ENCODE measurements at places on chromosomes 1 and 21.

DNA sequence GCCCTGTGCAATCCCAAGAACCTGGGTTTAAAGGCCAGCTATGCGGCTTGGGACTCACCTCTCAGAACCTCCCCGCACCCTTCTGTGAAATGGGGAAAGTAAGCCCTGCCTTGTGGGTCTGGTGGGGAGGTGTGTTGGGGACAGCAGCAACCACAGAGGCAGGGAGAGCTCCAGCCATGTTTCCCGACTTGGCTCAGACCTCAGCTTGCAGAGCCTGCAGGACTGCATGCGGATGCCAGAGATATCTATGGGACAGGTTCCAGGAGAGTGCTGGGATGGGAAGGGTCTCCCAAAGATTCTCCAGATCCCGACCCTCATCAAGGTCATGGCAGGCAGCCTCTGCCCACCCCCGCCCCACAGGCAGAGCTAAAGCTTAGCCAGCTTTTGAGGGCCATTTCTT lies 20.2 kb downstream of the PADI1 start:
- no peak for DNase-seq

- no peak for DNase-seq
Observed at GRCh38 chr1:178645157-178645807, 79.8 kb upstream of the RALGPS2 start.

- no peak for DNase-seq
Observed at GRCh38 chr1:202293569-202293968, 48.2 kb downstream of the UBE2T start.

GRCh38 chr1:1914101-1914970 lies 724 bp upstream of the CALML6 start:
- no peak for DNase-seq

- no peak for DNase-seq
Observed at GRCh38 chr21:33238565-33239255, 9.0 kb downstream of the IFNAR2 start.

DNA sequence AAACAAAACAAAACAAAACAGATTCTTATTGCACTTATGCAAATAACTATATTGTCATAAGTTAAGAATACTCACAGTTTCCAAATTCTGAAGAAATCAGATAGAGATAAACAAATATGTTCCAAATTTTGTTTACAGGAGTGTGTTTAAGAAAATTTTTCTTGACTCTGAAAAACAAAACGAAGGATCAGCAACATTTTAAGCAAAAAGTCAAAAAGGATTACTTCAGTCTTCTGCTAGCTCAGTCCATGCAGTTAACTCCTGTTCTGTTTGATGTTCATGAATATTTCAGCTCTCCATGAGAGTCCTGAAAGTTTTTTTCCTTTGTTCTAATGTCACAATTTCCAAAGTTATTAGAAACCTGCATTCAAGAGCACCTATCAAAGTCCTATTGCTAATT lies 33.2 kb upstream of the KLF18 start:
- no peak for DNase-seq

- DNase-seq, result no peak
Observed at GRCh38 chr1:36645867-36646266, 163.2 kb upstream of the CSF3R start.

GRCh38 chr1:37169743-37170275 lies 135.5 kb upstream of the GRIK3 start:
- no peak for DNase-seq

GRCh38 chr1:93448983-93449804 lies 1.3 kb downstream of the FNBP1L start:
- no peak for DNase-seq

- no peak for DNase-seq
Observed at GRCh38 chr1:56050911-56051310, 528.5 kb downstream of the PLPP3 start.

GRCh38 chr1:177854951-177855350 lies 114.9 kb downstream of the SEC16B start:
- no peak for DNase-seq

DNA sequence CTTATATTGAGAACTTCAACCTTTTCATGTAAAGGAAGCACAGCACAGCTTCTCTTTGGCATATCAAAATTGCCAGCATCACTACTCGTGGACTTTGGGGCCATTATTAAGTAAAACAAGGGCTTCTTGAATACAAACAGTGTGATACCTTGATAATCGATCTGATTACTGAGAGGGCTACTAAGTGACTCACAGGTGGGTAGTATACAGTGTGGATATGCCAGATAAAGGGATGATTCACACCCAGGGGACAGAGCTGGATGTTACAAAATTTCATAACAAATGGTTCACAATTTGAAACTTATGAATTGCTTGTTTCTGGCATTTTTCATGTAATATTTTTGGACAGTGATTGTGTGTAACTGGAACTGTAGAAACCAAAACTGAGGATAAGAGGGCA lies 15.4 kb downstream of the HDAC1 start:
- DNase-seq, result no peak

- no peak for DNase-seq
Observed at GRCh38 chr1:210185063-210185462, 47.5 kb upstream of the SERTAD4 start.

GRCh38 chr1:70190180-70190579 lies 15.2 kb downstream of the LRRC40 start:
- DNase-seq, result no peak

GRCh38 chr1:112637254-112638109 lies 17.9 kb downstream of the CAPZA1 start:
- DNase-seq, result no peak

- DNase-seq, result no peak
Observed at GRCh38 chr1:199794105-199794863, 233.2 kb upstream of the NR5A2 start.

DNA sequence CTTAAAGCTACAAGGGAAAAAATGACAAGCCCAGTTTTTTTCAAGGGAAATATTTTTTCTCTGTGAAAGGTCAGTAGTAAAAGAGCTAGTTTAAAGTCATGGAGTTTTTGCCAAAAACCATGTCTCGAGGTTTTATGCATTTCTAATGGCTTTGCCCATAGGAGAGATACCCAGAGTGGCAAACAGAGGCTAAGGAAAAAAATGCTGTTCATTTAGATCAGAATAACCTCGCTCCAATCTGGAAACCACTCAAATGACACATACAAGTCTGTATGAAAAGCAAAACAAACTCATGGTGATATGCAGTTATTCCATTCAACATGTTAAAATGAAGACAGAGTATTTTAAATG lies 36.9 kb upstream of the EDEM3 start:
- DNase-seq, result no peak

GRCh38 chr1:23444104-23444533 lies 19.6 kb upstream of the TCEA3 start:
- no peak for DNase-seq

GRCh38 chr1:97524211-97524610 lies 396.6 kb downstream of the DPYD start:
- DNase-seq, result no peak

DNA sequence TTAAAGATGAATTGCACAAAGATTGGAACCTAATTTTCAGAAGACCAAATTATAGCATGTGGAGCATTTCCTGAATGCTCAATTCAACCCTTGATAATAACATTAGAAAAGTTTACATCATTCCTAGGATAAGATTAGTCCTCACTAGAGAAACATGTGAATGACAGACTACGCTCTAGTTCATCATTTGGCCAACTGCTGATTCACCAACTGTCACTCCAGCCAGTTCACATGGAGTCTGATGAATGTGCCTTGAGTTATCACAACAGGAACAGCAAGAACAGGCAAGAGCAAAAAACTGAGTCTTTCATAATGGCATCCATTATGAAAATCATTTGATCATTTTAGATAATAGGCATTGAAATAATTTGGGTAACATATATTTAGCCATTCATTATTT lies 415.9 kb downstream of the PTPRC start:
- DNase-seq, result no peak

DNA sequence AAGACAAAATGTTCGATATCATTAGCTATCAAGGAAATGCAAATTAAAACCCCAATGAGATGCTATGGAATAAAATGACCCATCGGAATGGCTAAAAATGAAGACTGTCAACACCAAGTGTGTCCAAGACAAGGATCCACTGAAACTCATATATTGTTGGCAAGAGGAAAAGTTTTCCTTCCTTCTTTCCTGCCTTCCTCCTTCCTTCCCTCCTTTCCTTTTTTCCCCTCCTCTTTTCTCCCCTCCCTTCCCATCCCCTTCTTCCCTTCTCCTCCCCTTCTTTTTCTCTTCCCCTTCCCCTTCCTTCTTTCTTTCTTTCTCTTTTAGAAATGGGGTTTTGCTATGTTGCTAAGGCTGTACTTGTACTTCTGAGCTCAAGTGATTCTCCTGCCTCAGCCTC lies 64.2 kb upstream of the TENT5B start:
- DNase-seq, result no peak

GRCh38 chr21:14306126-14306907 lies 76.6 kb downstream of the HSPA13 start:
- no peak for DNase-seq

DNA sequence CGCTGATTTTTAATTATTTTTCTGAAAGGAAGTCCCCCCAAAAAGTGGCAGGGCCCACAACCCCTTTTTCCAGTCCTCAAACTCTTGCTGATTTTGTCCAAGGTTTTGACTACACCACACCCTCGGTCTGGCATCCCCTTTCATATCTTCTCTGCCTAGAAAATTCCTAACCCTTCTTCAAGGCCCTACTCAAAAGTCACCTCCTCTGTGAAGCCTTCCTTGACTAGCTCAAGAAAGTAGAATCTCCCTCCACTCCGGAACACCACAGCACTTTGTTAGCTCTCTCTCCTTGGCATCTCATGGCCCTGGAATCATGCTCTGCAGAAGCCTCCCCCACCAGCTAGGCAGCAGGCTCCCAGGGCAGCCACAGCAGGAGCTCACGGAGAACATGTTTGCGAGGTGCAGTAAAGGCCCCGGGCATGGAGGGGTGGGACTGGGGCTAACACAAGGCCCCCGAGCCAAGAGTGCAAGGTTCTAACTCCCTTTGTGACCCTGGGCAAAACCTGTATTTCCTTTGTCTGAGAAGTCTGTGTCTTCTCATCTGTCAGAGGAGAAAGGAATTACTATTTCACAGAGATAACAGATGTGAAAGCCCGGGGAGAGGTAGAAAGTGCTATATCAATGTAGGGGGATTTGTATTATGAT lies 17.7 kb upstream of the S100A7 start:
- no peak for DNase-seq

DNA sequence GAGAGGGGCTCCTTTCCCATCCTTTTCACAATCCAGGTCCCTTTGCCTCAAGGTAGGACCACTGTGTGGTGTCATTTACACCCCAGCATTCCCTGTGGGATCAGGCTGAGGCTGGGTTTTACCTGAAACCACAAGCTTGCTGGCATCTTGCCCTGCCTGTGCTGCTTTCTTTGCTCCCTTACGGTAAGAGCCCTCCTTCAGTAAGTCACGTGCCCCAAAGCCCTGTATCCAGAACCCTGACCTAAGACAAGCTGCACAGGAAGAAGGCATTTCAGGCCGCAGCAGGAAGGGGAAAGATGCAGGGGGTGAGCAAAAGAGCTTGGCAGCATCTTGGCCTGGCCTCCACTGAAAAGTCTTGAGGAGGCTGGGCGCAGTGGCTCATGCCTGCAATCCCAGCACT lies 58.4 kb downstream of the KLHDC7A start:
- no peak for DNase-seq

DNA sequence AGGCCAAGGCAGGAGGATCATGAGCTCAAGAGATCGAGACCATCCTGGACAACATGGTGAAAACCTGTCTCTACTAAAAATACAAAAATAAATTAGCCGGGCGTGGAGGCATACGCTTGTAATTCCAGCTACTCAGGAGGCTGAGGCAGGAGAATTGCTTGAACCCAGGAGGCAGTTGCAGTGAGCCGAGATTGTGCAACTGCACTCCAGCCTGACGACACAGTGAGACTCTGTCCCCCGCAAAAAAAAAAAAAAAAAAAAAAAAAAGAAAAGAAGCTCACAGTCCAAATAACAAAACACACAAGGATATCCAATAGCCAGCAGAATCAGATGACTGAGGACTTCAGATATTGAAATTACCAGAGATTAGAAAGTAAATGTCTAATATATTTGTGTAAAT lies 11.8 kb downstream of the AHCTF1 start:
- no peak for DNase-seq

DNA sequence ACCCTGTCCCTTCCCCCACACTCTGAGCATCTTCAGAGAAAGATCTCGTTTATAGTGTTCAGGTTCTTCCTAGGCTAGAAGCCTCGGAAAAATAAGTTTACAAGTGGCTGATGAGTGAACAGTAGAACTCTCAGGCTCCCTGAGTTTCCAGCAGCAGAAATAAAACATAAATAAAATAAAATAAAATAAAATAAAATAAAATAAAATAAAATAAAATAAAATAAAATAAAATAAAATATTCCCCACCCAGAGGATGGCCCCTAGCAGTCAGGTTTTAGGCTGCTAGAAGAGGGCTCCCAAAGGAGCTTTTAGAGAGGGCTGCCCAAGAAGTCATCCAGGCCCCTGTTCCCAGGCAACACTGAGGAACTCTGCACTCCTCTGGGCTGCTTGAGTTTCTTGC lies 55.1 kb downstream of the KCNC4 start:
- no peak for DNase-seq

- DNase-seq, result no peak
Observed at GRCh38 chr1:44460107-44460882, 55.2 kb downstream of the RNF220 start.

DNA sequence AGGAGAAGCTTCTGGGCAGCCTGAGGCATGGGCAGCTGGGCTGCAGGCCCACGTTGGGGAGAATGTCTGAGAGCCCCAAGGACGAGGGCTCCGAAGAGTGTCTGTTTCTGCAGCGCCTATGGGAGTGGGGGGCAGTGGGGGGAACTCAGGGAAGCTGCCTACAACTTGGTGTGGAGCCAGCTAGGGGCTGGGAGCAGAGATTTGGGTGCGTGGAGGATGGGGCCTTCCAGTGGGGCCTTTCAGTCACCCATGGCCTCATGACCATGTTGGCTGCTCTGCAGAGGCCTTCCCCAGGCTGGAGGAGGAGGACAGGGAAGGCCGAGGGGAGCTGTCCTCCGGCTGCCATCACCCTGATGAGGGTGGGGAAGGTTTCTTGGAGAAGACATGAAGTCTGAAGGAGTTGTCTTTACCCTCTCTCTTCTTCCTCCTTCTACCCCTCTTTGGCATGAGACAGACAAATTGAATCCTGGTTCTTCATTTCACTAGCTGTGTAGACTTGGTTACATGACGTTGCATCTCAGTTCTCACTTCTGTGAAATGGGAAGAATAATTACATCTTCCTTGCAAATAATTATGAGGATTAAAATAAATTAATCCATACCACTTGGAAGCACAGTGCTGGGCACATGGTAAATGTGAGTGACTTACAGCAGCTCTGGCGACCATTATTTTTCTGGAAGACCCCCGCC lies 8.3 kb downstream of the PPFIA4 start:
- no peak for DNase-seq

- no peak for DNase-seq
Observed at GRCh38 chr1:3251807-3252428, 182.9 kb downstream of the PRDM16 start.

GRCh38 chr1:150596095-150596892 lies 16.9 kb upstream of the MCL1 start:
- no peak for DNase-seq

DNA sequence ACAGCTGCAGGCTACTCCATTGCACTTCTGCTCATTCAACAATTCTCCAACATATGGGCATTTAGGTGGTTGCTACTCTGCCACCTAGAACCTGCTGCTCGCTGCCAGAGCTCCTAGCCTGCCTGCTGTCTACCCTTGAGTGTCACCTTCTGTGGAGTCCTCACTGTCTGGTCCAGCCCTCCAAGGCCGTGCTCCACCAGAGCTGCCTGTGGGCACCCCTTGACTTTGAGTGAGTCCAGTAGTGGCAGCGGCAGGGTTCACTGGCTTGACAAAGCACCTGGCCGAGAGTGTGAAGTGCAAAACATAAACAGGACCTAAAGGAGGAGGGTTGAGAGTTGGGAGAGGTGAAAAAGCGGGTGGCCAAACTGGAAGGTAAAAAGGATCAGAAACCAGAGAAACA lies 120.3 kb upstream of the DNAH14 start:
- no peak for DNase-seq

Measured in activated CD4-positive, alpha-beta T cell treated with anti-CD3 and anti-CD28 coated beads for 48 hours (primary cell).